ENCODE measurements at places on chromosomes 3 and 15.

- DNase-seq = no peak
Measured at GRCh38 chr15:39300451-39301153, 280.3 kb upstream of the THBS1 start.

DNA sequence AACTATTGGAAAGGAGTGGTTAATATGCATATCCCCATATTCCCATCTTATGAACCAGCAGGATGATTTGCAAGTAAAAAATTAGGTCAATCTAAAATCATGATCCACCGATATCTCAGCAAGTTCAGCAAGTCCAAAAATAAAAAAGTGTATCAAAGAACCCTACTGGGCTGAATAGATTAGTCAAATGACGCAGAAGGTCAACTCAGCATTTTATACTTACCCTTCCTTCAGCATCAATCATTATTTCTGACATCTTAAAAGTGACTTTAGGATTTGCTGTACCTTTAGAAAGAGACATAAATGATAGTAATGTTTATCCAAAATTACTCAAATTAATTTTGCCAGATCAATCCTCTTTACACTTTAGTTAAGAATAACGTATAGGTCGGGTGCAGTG lies 32.6 kb downstream of the DPP8 start:
- no peak for DNase-seq

DNA sequence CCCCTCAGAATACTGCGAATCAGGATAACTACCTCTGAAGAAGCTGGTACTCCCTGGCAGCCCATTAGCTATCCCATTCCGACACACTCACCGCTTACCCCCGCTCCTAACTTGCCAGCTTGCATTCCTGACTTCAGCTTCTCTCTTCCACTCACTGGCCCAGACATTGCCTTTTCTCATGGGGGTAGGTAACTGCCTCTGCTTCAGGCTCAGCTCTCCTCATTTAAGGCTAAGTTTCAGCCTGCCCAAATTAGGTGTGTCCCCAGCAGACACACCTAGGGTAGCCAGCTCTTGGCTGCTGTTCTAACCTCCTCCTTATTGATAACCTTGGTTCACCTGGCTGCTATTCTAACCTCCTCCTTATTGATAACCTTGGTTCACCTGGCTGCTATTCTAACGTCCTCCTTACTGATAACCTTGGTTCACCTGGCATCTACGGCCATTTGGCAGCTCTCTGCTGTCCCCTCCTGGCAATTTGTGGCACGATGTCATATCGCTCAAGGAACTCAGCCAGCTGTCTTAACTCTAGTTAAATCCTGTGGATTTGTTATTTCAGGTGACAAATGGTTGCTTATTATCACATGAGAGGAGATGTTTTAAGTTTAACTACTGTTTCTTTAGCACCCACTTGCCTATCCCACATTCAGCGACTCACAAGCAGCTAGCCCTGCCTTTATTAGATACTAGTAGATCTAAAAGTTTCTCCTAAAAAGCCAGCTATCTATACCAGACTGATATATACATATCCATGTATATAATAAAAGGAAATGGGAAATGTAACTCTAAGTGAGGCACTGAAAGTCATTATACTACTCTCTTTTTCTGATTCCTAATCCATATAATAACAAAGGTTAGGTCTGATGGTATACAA lies 106.5 kb upstream of the ACP3 start:
- no peak for DNase-seq

DNA sequence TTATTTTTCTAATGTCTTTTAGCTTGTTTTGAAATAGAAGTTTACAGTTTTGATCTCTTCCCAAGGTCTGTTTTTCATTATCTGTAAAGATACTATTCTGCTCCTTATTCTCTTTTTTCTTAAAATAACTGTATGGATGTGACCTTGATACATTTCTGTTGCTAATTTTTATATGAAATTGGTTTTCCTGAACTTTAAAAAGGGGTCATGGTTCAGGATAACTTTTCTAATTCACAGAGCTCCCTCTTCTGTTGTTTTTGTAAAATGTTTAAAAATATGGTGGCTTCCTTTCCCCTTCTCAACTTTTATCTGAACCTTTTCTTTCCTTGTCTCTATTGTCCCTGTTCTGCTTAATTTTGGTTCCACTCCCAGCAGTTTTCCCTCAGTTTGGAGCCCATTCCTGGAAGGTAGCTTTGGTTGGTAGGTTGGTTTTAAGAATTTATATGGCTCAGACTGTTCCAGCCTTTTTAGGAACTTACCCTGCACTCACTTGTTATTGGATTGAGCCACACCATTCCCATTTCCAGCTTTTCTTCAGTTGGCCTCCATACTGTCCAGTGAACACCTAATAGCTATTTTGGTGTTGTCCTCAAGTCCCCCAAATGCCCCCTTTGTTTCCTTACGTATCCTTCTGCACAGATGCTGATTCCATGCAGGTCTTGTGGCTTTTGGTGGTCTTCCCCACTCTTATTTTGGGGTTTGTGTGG lies 70.3 kb downstream of the SLMAP start:
- DNase-seq = no peak

- no peak for DNase-seq
Measured at GRCh38 chr15:88382482-88382983, 84.7 kb downstream of the MRPL46 start.

- peak; percentile 37 for DNase-seq
Measured at GRCh38 chr3:157067114-157067513, 92.8 kb downstream of the CCNL1 start.

- DNase-seq = no peak
Measured at GRCh38 chr3:66997560-66998112, 471 bp upstream of the KBTBD8 start.

GRCh38 chr3:177329854-177330253 lies 132.6 kb upstream of the TBL1XR1 start:
- no peak for DNase-seq

DNA sequence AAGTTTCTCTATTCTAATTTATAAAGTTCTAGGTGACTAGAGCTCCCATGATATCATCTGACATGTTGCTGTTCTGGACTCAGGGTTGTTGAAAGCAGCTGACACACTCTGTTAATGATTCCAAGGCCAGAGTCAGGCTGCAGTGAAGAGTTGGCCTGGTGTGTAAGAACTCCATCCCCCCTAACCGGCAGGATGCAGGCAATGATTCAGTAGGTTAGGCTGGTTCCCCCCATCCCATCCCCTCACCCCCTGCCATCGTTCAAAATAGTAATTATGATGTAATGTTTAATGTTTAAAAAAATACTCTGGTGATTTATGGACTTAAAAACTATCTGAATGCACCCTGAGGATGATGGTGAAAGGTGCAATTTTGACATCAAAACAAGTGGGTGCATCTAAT lies 4.6 kb upstream of the TRIM71 start:
- no peak for DNase-seq

GRCh38 chr15:40277471-40277870 lies 5.4 kb downstream of the ANKRD63 start:
- DNase-seq = no peak

DNA sequence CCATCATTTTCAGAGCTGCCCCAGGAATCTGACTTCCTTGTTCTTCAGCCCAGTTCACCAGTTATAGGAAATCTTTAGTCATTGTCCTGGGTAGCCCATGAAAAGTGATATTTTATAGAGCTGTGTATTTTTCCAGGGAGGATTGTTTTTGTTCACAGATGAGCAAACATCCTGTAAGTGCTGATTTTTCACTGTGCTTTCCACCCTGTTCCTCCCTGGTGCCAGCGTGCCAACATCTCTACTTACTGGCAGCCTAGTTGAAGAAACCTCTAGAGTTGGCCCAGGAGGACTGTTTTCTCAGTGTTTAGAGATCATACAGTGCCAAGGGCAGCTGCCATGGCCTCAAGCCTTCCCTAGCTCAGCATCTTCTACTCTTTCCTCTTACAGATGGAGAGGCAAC lies 41.3 kb downstream of the ST6GAL1 start:
- DNase-seq = no peak

GRCh38 chr3:140950863-140951262 lies 9.2 kb downstream of the SLC25A36 start:
- DNase-seq = no peak

GRCh38 chr3:187150599-187150998 lies 11.3 kb upstream of the RPL39L start:
- peak; percentile 56 for DNase-seq

DNA sequence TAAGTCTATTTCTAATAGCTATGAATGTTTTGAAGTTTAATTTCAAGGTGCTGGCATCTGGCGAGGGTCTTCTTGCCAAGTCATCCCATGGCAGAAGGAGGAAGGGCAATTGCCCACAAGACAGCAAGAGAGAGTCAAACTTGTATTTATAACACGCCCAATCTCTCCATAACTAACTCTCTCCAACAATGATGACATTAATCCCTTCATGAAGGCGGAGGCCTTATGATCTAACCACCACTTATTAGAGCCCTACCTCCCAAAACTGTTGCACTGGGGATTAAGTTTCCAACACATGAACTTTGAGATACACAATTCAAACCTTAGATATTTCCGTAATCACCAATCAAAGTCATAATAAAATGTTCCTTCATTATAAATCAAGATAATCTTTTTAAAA lies 406.9 kb downstream of the CNTN6 start:
- DNase-seq = no peak

- no peak for DNase-seq
Measured at GRCh38 chr3:153173758-153174516, 11.9 kb downstream of the RAP2B start.

DNA sequence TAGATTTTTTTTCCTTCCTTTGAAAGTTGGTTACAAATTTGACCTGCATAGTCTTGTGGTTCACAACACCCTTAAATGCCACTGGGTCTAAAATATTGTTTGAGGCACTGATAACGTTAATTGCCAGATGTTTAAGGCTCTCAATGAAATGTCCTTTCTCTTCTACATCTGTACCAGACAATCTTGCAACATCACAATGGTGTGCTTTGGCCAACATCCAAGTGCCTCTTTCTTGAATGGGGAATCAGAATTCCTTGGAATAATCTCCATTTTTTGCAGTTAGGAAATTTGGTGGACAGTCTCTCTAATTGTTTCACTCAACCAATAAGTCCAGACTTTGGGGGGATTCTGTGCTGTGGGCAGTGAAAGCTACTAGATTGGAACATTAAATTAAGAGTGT lies 26.0 kb upstream of the PEX5L start:
- DNase-seq = no peak

DNA sequence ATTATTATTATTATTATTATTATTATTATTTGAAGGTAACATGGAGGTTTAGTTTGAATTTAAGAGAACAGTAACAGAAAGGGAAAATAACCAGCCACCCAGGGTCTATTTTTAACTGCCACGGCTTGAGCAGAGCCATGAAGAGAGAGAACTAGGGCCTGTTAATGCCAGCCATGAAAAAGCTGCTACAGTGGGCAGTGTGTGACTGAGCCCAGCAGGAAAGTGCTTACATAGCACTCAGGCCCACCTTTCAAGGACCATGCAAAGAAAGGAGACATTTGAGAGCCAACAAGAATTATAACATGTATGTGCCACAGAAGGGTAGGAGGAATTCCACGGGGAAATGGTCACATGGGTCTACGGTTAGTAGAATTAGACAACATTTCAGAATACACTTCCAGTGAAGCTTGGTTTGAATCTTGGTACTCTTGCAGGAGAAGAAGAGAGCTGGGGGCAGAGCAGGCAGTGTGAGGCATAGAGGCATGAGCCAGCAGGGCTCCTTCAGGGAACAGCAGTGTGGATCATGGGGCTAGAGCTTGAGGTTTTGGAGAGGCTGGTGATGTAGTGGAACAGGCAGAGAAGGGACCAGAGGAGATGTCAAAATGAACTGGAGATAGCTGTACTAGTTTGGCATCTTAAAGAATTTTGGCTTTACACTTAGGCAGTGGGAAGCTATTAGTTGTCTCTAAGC lies 140.7 kb downstream of the CMSS1 start:
- no peak for DNase-seq

- peak; percentile 14 for DNase-seq
Measured at GRCh38 chr15:77907824-77908751, 169.4 kb downstream of the TBC1D2B start.

DNA sequence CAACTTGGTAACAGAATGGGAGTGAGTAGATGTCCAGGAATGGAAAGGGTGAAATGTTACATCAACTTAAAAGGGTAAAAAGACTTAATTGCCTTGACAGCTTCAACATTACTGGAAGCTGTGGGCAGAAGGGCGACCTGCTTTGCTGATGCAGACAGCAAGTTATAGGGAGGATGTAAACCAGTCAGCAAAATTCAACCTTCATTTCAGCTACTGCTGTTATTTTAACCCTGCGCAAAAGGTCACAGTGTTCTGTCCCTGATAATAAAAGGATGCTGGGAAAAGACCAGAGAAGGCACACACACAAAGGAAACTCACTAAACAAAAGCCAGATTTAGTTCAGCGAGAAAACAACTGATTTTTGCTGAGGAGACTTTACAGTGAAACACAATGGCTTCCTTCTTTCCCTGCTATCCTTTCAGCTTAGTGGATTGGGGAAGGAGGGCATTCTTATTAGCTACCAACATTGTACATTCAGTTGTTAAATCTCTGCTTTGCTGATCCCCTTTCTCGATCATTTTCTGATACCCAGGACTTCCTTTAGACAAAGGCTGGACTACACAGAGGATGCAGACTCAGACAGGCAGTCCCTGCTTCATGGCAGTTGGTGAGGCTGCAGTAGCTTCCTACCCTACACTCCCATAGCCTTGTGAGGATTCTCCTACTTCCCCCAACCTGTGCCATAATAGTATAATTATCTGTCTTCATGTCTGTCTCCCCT lies 62.0 kb downstream of the P3H2 start:
- DNase-seq = no peak

GRCh38 chr3:138325990-138326389 lies 3.7 kb downstream of the NME9 start:
- DNase-seq = no peak
